ENCODE measurements at places on chromosomes 2 and 18.

- no peak for DNase-seq
These were observed 145.7 kb upstream of the TEKT4 start for GRCh38 chr2:94725543-94725942.

- no peak for DNase-seq
These were observed 69.7 kb upstream of the CAB39 start for GRCh38 chr2:230642966-230643365.

DNA sequence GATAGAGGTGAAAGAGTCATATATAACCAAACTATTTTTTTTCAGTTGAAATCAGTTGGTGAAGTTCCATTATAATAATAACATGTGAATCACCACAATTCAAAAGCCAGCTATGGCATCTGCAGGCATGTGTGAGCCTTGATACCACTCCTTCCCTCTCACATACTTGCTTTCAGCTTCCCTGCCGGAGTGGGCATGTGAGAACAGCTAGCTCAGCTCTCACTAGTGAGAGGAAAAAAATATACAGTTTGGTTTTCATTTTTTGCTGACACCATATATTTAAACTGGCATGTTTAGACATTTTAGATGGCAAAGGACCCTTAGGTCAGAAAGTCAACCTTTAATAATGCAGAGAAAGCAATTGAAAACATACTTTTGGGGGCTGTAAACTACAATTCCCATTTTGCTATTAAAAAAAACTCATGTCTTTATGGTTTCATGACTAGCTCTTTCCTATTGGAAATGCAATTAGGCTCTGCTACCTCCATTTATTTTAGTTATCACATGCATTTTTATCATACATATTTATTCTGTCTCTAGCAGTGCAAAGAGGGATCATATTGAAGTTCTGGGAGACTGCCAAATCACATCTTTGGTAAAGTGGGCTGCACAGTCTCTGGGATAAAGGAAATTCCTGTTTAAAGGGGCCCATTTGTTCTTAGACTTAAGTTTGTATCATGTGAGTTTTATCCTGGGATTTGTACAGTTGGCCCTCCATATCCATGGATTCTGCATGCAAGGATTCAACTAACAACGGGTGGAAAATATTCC, 33.2 kb upstream of the SLC40A1 start:
- DNase-seq = peak; percentile 88

GRCh38 chr2:119823734-119824334, 64.1 kb downstream of the PTPN4 start:
- DNase-seq = peak; percentile 47

DNA sequence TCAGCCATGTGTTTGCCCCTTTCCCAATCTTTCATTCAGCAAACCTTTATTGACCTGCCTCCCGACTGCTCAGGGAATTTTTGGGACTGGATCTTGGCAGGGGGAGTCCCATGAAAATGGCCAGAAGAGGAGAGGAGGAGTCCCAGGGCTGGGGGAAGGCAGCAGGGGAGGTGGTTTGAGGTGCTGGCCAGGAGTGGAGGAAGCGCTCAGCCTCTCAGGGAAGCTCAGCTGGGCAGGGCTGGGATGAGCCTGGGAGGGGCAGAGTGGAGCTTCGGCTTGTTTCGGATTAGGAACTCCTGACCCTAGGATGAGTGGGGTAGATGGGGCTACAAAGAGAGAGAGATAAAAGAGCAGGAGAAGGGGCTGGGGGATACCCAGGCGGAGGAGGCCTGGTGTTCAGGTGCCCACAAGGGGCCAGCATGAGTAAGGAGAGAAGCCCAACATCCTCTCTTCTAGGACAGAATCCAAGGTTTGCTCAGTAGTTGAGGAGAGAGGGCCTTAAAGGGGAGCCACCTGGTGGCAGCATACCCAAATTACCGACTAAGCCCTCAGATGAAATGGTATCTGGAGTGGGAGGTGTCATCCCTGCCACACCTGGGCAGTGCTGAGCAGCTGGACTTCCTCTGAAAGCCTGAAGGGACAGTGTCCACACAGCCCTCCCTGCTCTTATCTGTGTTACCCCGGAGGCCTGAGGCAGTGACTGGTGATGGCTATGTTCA, 91.1 kb downstream of the INHBB start:
- DNase-seq = peak; percentile 45

DNA sequence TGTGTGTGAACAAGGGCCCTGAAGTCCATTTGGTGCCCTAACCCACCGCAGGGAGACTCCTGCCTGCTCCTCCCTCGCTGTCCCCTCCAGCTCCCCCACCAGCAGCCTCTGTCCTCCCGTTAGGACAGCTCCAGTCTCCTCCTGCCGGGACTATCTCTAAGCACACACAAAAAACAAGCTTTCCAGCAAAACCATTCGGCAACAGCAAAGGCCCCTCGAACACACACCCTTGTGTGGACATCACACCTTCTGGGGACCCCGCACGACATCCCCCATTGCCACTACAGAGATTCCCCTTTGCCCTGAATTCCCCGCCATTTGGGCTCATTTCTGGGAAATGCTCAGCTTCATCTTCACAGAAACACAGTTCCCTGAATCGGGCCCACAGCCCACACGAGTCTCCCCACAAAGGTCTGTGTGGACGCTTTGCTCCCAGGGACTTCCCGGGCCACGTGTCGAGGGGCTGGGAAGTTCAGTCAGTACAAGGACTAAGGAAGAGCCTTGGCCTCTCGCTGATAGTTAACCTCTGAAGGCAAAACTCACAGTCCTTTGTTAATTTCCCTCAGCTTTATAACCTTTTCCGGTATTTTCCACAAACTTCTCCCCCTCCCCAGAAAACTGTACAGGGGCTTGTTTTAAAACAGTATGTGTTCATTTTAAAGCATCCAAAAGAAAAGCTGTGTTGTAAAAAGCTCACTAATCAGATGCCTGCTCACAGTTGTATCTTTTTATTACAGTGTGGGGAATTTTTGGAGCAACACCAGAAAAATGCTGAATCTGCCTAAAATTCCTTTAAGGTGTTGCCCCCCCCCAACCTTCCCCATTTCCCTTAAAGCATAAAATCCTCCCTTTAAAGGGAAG, 25.9 kb downstream of the SMAD7 start:
- DNase-seq = no peak

GRCh38 chr2:130336877-130337734, 5.6 kb upstream of the IMP4 start:
- no peak for DNase-seq

DNA sequence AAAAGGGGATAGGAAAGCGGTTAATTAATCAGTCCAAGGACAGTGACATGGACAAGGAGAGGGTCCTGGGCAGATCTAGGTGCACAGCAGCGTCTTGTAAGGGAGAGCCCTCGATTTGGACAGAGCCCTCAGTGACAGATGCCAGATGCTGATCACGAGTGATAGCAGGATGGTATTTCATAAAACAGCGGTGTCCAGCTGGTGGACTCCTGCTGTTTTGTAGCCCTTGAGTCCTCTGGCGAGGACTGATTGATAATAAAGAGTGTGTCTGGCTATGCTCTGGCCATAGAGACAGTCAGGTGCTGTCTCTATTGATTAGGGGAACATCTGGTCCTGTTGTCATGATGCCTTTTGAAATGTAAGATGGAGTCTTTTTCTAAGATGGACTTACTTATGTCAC, 180.7 kb downstream of the NCK2 start:
- no peak for DNase-seq

GRCh38 chr2:144505245-144505831, 14.6 kb downstream of the ZEB2 start:
- no peak for DNase-seq

- DNase-seq = no peak
These were observed 145.6 kb downstream of the TTC27 start for GRCh38 chr2:32773448-32773808.

GRCh38 chr2:239249048-239249447, 151.8 kb downstream of the HDAC4 start:
- DNase-seq = no peak

GRCh38 chr2:164054651-164055050, 318.8 kb upstream of the FIGN start:
- DNase-seq = no peak

GRCh38 chr2:137700681-137701080, 263.6 kb upstream of the HNMT start:
- no peak for DNase-seq

- DNase-seq = no peak
These were observed 22.3 kb downstream of the IL37 start for GRCh38 chr2:112933261-112933660.

DNA sequence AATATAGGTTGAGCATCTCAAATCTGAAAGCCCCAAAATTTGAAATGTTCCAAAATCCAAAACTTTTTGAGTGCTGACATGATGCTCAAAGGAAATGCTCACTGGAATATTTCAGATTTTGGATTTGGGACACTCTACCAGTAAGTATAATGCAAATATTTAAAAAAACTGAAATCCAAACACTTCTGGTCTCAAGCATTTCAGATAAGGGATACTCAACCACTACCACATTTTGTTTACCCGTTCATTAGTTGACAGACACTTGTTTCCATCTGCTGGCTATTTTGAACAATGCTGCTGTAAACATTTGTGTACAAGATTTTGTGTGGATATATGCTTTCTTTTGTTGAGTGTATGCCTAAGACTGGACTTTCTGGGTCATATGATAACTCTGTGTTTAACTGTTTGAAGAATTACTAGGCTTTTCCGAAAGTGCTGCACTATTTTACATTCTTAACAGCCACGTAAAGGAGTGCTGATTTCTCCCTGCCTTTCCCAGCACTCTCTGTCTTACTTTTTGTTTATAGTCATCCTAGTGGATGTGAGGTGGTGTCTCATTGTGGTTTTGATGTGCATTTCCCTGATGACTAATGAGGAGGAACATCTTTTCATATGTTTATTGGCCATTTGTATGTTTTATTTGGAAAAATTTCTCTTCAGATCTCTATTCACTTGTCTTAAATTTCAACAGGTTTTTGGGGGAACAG, 19.5 kb upstream of the DCDC2C start:
- no peak for DNase-seq

- DNase-seq = peak; percentile 65
These were observed 222.9 kb upstream of the AGAP1 start for GRCh38 chr2:235270956-235271355.

- no peak for DNase-seq
These were observed 52.6 kb downstream of the MEMO1 start for GRCh38 chr2:31958140-31958717.

DNA sequence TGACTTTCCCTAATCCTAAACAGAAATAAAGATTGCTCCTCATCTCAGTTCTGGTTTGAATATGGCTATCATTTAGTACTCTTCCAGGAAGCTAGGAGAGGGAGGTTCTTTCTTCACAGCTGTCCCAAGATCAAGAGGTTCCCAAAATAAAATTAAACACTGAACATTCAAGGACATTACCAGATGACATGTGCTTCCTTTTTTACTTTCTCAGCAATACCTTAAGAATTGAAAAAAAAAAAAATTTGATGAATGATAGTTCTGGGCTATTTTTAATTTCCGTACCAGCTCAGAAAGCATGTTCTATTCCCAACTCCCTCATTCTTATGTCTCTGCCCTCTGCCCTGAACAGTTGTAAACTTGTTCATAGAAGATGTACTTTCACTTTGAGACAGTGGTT, 61.7 kb upstream of the MYL1 start:
- DNase-seq = peak; percentile 82

GRCh38 chr2:43040084-43040854, 186.1 kb downstream of the ZFP36L2 start:
- no peak for DNase-seq

Data from myocyte (in vitro differentiated cells).